ENCODE measurements at places on chromosomes 16 and 17.

DNA sequence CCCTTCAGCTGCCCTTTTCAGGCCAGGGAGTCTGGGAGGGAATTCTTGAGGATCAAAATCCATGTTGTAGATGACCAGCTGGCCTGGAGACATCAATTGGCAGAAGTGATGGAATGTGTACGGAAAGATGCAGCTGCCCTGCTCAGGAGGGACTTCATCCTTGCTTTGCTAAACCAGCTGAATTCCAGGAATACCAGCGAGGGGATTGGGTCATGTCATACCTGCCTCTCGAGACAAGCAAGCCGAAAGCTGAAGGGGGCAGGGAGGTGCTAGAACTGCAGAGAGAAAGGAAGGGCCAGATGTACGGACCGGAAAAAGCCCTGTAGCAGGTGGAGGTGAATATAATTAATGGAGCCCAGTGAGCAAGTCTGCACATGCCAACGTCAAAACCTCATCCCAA lies 25.6 kb upstream of the NTN1 start:
- peak; percentile 70 for DNase-seq

GRCh38 chr17:77772461-77772897 lies 186.0 kb upstream of the TNRC6C start:
- DNase-seq, result peak; percentile 95

GRCh38 chr17:69050999-69051775 lies 9.5 kb downstream of the ABCA9 start:
- no peak for DNase-seq

DNA sequence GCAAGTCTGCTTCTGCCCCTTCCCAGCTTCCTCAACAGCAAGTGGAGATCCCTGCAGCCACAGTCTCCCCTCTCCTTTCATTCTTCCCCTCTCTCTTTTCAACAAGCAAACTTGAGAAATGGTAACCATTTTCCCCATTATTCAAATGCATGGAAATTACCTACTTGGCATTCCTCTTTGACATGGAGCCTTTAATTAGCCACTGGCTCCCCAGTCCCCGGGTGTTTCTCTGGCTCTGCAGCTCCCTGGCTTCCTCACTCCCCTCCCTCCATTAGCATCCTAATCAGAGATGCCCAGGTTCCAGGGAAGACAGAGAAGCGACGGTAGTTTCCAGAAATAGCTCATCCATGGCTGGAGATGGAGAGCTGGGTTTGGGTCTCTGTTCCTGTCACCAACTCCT lies 116.0 kb downstream of the CCT6B start:
- no peak for DNase-seq

GRCh38 chr17:55576996-55577586 lies 65.8 kb upstream of the SMIM36 start:
- no peak for DNase-seq

GRCh38 chr16:73956587-73957494 lies 339.8 kb upstream of the PSMD7 start:
- DNase-seq, result peak; percentile 59

DNA sequence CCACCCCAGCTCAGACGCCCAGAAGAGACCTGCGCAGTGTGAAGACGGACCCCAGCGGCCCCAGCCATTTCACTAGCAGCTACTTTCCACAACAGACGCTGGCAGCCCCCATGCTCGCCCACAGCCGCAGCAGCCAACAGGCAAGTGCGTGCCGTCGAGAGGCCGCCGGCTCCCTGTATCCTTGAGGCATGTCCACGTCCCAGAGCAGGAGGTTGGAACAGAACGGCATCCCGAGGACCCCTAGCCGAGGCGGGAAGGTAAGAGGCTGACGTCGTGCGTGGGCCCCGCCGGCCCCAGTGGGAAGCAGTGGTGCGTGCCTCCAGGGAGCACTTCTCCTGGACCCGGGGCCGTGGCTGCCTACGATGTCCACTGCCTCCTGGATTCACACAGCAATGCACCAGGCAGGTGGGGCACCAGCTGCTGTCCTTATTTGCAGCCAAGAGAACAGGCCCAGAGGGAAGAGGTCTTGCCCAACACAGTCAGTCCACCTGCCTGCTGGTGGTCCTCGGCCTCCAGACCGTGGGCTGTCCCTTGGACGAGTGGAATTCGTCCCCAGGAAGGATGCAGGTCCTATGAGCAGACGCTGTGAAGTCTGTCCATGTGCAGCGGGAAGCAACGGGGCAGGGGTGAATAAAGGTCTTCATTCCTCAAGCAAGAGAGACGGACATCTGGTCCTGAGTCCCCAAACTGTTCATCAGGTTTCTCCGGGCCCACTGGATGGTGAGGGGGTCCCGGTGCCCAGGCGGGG lies 38.5 kb downstream of the SLC7A5 start:
- DNase-seq, result no peak

- peak; percentile 41 for DNase-seq
Measured at GRCh38 chr17:77735081-77735565, 223.4 kb upstream of the TNRC6C start.

DNA sequence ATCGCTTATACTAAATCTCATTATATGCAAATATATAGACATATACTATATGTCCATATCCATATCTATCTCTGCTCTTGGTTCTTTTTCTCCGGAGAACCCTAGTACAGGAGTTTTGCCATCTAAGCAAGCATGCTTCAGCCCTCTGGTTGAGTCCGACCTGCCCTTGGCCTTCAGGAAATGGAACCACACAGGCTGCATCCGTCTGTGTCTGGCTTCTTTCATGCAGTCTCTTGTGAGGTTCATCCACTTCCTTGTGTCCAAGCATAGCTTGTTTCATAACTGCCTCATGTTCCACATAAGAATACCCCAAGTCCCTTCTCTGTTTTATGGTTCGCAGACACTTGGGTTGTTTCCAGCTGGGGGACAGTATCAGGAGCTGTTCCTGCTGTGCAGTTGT lies 16.8 kb downstream of the SNX20 start:
- DNase-seq, result no peak

- no peak for DNase-seq
Measured at GRCh38 chr16:66207139-66207882, 159.2 kb upstream of the CDH5 start.

- DNase-seq, result no peak
Measured at GRCh38 chr17:80480248-80480647, 3.8 kb upstream of the NPTX1 start.

GRCh38 chr16:761625-762513 lies 1.3 kb downstream of the MSLN start:
- DNase-seq, result no peak

- DNase-seq, result peak; percentile 87
Measured at GRCh38 chr17:76458580-76459490, 5.9 kb upstream of the UBE2O start.

- DNase-seq, result no peak
Measured at GRCh38 chr16:30368122-30368791, 2.0 kb downstream of the TBC1D10B start.

DNA sequence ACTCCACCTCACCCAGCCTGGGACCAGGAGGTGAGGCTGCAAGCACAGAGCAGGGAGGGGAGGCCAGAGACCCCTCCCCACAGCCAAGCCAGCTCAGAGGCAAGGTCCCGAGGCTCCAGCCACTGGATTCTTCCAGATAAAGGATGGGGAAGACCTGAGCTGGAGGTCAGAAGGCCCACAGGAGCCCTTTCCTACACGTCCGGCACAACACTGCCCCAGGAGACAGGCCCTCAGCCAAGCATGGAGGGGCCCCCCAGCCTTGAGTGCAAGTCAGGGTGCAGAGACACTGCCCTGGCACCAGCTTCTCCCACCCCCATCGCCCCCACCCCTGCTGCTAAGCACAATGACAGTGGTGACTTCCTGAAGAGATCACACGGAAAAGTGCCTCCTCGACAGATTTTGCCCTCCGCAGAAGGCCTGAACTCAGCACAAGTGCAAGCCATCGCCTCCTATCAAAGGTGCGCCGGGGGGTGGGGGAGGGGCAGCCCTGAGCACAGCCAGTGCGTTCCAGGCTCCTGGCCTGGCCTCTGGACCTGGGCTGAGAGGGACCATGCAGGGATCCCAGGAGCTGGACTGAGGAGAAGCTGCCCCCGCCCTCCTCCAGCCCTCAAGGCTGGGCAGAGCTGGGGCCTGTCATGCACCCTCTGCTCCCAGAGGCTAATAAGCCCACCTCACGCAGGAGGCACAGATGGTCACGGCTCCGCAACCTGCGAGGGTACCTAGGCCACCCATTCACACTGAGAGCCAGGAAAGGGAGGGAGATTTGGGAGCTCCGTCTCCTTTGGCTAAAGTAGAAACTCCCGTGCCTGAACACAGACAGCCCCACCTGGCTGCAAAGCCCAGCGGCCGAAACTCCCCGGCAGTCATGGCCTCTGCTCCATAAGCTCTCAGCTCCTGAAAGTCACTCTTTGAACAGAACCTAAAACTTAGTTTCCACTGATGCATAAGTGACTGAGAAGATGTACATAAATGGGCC lies 2.7 kb downstream of the MAFG start:
- DNase-seq, result peak; percentile 82

DNA sequence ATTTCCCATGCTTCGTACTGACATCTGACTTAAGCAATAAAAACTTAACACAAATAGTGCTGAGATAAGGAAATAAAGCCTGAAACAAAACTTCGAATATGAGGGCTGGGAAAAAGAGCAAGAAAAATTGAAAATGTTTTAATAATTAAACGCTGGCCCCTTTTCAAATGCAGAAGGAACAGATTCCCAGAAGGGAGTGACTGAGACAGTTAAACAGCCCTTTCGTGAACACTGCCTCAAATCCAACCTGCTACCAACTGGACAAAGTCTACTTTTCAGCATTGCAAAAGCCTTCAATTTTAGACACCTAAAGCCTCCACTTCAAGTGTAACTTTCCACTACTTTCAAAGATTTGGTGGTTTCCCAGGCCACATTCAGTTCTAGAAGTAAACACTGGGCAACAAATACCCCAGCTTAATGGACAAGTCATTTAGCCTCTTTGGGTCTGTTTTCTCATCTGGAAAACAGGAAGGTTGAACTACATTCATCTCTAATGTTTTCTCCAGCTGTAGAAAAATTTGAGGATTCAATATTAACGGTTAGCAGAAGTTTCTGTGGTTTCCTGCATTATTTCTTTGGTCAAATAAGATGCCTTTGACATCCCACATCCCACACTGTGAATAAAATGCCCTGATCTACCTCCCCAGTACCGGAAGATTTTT lies 11.8 kb downstream of the RFFL start:
- no peak for DNase-seq

All from ELF-1 (cell line).